ENCODE measurements at places on chromosomes 13 and 19.

DNA sequence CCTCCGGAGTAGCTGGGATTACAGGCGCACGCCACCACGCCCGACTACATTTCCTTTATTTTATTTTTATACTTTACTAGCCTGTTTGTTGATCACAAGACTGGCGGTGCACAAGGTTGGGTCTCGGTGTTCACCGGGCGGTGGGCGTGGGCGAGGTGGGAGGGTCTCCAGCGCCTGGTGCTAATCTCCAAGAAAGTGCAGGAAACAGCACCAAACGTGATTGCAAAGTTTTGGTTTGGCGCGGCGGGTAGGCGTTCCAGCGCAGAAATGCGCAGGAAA lies 24.0 kb upstream of the ZNF850 start:
- DNase-seq: no peak

GRCh38 chr13:20118268-20119140 lies 42.3 kb downstream of the GJA3 start:
- peak; percentile 73 for DNase-seq

DNA sequence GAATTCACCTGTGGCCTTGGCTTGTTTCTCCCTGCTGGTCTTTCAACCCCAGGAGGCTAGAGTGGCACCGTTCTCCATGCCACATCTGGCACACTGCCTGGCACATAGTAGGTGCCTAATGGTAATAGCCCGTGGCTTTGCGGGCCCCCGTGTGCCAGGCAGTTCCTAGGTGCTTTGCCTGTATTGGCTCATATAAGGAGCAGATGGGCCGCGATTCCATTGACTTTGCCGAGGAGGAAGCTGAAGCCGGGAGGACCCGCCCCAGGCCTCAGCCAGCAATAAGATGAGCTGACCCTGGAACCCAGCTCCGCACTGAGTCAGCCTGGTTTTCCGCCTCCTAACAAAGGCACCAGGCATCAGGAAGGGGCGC lies 807 bp downstream of the PGLYRP1 start:
- DNase-seq: no peak

GRCh38 chr13:79346300-79346914 lies 59.6 kb downstream of the RBM26 start:
- no peak for DNase-seq

GRCh38 chr19:15812060-15812722 lies 3.3 kb downstream of the OR10H1 start:
- no peak for DNase-seq

- DNase-seq: no peak
These were observed 27.3 kb downstream of the SHISA2 start for GRCh38 chr13:26024558-26024957.
